AG04449 (cell line): ENCODE measurements at places on chromosomes 2 and 18.

- no peak for DNase-seq
Measured at GRCh38 chr18:9546468-9546867, 67.9 kb downstream of the PPP4R1 start.

DNA sequence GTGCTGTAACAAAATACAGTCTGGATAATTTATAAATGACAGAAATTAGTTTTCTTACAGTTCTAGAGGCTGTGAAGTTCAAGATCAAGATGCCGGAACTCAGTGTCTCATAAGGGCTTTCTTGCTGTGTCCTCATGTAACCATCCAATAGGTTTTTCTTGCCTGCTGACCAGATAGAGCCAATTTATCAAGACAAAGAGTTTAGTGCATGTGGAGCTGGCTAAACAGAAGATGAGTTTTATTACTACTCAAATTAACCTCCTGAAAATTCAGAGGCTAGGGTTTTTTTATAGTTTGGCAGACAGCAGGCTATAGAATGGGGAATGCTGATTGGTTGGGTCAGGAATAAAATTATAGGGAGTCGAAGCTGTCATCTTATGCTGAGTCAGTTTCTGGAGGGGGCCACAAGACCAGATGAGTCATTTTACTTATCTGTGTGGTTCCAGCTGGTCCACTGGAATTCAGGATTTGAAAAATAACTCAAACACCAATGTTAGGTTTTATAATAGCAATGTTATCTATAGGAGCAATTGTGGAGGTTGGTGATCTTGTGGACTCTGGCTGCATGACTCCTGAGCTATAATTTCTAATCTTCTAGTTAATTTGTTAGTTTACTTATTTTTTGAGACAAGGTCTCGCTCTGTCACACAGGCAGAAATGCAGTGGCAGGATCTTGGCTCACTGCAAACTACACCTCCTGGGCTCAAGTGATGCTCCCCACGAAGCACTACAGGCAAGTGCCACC is 3.2 kb upstream of the PDK1 start:
- DNase-seq: peak; percentile 62

GRCh38 chr18:24170360-24170759 is 31.5 kb downstream of the CABYR start:
- no peak for DNase-seq

DNA sequence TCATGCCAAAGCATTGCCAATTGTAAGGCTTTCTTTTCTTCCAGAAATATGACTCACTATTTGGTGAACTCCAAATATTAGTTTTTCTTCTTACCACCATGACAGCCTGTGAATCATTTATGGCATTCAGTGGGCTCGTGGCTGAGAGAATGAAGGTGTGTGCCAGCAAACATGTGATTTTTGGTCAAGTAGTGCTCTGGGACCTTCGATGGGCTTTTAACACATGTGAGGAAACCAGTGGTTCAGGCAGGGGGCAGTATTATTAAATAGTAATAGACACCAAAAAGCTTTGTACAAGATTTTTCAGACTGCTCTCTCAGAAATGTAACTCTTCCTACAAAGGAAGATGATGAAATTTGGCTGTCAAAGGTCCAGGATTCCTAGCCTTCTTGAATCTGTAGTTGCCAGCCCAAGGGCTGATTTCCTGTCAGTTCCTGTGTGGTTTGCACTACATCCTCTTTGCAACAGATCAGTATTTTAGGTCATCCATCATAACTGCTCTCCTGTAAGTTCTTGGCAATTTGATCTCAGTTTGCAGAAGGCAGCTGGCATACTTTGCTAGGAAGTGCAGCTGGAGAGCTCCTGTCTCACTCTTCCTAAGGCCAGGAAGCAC is 64.3 kb downstream of the BABAM2 start:
- peak; percentile 92 for DNase-seq

DNA sequence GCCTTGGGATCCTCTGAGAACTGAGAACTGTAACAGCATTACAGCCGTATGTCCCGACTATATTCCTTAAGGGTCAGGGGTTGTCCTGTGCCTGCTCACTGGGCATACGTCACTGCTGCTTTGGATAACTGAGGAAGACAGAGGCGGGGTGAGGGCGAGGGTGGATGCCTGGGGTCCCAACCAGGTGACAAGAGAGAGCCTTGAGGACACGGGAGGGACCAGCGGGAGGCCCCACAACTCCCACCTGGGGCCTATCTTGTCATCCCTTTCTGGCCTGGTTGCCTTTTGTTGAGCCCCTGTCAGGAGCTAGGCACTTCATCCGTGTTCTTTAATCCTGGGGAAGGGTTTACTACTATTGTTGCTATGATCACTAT is 28.8 kb downstream of the INPP5D start:
- DNase-seq: no peak

GRCh38 chr2:186991766-186992417 is 142.9 kb upstream of the ZSWIM2 start:
- DNase-seq: no peak

DNA sequence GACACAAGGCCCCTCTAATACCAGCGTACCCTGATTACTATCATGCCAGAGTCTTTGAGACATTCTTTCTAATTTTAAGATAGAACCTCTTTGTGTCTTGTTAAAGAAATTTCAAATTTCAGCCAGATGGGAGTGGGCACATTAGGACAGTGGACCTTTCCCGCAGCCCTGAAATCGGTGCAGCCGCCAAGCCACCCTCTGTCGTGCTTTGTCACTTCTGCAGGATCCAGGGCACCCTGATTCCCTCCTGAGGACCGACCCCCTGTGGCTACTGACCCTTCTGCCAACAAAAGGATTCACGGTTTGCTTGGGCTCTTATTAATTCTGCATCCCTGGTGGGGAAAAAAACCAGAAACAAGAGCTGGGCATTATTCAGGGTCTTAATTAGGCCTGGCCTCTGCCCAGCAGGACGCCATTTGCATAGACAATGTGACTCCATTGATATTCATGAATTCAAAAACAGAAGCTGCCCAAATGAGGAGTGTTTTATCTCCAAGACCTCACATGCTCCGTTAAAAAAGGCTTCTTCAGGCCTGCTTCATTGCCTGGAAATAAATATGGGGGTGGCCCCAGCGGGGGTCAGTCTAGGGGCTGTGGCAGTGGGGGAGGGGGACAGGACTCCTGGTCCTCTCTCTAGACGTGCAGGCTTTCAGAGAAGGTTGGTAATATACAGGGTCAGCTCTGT is 116.9 kb downstream of the ALPK2 start:
- no peak for DNase-seq

GRCh38 chr2:62654876-62655359 is 50.6 kb upstream of the EHBP1 start:
- DNase-seq: no peak

- DNase-seq: no peak
Measured at GRCh38 chr2:31483246-31483645, 68.7 kb upstream of the XDH start.

DNA sequence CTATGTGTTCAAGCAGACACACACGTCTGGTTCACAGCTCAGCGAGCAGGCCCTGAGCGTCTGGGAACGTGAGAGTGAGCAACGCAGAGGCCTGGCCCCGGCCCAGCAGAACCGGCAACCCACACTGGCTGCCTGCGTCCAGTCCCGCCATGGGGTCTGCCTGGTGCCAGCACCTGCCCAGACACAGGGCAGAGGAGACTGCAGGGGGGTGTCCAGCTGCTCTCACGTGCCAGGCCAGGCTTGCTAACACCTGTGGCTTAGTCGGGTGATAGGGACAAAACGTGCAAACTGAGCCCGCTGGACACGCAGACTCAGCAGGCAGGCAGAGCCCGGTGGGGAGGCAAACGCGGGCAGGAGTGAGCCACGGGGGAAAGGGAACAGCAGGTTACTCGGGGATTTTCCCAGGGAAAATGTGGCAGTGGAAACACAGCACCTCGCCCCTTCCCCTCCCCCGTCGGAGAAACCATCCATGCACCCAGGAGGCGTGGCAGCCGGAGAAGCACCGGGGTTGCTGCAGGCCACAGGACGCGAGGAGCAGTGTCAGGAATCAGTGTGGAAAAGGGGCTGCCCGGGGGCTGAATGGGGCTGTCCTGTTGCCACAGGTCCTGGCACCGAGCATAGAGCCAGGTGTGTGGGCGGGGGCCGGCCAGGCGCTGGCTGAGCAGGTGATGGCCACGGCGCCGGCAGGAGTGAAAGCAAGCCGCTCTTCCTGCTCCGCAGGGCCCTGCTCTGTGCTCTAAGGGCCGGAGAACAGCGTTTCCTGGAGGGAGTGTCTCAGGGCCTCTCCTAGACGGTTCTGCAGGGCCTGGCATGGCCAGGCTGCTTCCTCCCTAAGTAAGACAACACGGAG is 154.7 kb downstream of the HDAC4 start:
- no peak for DNase-seq

GRCh38 chr2:5664278-5664681 is 27.9 kb upstream of the SOX11 start:
- no peak for DNase-seq

DNA sequence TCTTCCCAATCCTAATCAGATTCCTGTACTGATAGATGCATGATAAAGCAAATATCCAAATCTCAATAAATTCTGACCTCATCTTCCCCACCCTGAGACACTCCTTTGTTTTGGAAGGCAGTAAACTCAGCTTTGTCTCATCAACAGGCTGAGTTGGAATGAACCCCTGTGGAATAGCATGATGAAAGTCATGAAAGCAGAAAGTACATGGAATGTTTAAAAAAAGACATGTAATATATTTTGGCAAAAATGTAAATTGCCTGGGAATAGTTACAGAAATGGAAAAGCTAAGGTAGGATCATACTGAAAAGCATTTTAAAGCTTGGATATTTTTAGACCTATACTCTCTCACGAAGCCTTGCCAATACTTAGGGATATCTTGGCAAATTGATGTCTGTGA is 468.7 kb upstream of the CDH7 start:
- no peak for DNase-seq

GRCh38 chr2:240437551-240437860 is 2.0 kb downstream of the GPC1 start:
- no peak for DNase-seq

- no peak for DNase-seq
Measured at GRCh38 chr2:206277503-206277902, 3.0 kb downstream of the ZDBF2 start.

GRCh38 chr2:184679219-184680018 is 81.1 kb downstream of the ZNF804A start:
- DNase-seq: no peak

GRCh38 chr2:37325625-37326071 is 1.0 kb upstream of the PRKD3 start:
- DNase-seq: no peak

- no peak for DNase-seq
Measured at GRCh38 chr18:29160170-29160569, 983.2 kb upstream of the CDH2 start.

- no peak for DNase-seq
Measured at GRCh38 chr2:134375935-134376334, 122.1 kb downstream of the MGAT5 start.

DNA sequence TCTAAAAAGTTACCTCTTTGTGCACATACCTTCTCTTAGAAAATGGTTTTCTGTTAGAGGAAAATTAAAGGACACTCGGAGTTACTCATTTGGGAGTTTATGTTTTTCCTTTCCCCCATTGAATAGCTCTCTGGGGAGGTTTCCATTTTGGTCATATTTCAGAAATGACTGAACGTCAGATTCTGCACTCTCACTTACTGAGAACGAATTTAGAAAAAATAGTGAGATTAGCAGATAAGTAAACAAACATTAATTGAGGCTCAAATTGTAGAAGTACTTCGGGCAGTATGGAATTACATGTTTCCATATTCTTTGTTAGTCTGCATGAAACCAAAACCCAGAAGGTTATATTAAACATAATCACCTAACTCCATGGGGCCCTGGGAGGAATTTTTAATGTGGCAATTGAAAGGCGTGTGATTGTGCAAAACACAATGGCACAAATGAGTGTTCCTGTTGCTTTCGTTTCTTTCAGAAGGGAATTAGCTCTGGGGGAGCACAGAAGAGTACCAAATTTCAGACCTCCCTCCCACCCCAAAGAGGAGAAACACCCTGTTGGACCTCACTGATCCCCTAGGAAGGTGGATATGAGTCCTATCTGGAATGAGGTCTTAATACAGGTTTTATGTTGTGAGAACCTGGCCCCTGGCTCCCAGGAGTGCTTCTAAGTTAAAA is 212.3 kb downstream of the BCL2 start:
- no peak for DNase-seq

- no peak for DNase-seq
Measured at GRCh38 chr2:105052773-105053172, 14.9 kb downstream of the MRPS9 start.

GRCh38 chr18:70506511-70506910 is 217.7 kb downstream of the SOCS6 start:
- DNase-seq: no peak

DNA sequence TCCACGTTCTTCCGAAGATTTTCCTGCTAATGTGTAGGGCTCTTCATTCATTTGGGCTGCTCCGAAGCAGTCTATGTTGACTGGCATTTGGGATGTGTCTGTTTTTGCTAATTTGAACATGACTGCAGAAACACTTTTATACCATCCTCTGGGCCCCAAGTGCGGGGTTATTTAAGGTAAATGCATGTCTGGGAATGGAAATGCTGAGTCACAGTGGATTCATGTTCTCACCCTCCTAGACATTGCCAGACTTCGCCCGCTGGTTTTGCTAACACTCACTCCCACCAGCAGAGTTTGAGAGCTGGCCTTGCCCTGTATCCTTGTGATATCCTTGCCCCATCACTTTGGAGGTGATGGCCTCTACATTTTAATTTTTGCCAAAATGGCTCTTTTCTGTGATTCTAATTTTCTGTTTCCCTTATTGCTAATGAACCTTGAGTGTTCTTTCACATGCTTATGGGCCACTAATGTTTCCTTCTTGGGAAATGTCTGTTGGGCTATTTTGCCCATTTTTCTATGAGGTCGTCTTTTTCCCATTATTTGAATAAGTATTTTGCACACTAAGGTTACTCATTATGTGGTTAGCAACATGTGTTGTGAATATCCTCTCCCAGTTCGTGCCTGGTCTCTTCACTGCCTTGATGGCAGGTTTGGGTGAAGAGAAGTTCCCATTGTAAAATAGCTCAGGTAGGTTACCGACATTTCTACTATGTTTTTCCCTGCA is 204.1 kb downstream of the GLI2 start:
- peak; percentile 89 for DNase-seq

DNA sequence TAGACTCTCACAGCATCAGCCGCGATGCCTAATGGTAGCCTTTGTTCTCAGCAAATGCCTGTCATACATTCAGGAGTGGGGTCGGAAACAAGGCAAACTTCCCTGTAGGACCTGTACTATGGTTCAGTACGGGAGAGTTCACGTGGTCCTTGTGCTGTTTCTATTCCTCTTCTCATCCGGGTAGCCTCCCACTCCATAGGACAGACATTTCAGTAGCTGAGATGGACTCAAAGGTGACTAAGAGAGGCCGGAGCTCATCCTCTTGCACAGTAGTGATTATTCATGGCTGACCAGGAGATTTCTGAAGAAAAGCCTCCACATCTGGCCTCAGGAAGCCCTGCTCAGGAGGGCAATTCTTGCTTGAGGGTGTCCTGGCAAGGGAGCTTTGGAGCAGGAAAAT is 117.8 kb upstream of the SPRED2 start:
- DNase-seq: no peak

DNA sequence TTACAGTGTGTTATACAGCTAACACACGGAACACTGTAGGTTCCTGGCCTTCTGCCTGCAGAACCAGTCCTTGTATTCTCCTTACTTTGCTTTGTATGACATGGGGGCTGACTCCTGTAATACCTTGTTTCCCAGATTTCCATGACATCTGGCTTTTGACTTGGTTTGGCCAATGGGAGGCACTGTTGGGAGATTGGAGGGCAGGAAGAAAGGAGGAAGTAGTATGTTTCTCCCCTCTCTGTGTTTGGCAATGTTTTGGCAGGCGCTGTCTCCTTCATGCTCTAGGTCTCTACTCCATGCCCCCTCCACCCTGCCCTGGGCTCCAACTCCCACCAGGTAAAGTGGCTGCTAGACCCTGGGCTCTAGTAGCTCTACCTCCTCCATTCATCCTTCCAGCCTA is 331.1 kb upstream of the SLC14A2 start:
- DNase-seq: no peak
